ENCODE measurements at places on chromosomes 7 and 10. TPM values are rescaled to one million over a fixed set of nuclear protein-coding genes. Genes with fewer than 3 reads are reported as not detected.

Gene SDHAF3
- 9.0 TPM for total RNA-seq

Gene CD36
- total RNA-seq: 0.13 TPM

Gene CLDN12
- total RNA-seq: 40.7 TPM

Gene TNS3
- total RNA-seq: 43.8 TPM

Gene LIPF
- total RNA-seq: not detected

Gene ACHE
- total RNA-seq: not detected

Gene PPP1R9A
- 0.81 TPM for total RNA-seq

Gene PBLD
- 8.1 TPM for total RNA-seq

Gene ARHGAP22
- total RNA-seq: 161 TPM

Gene NUPR2
- total RNA-seq: not detected

Gene GRID2IP
- total RNA-seq: not detected

Gene EVX1
- total RNA-seq: not detected

Gene FAM25C
- total RNA-seq: not detected

Measured in aortic smooth muscle cell (primary cell).